ENCODE measurements at places on chromosomes 13 and 19.

- no peak for DNase-seq
These were observed 1.3 kb downstream of the CARM1 start for GRCh38 chr19:10872546-10873107.

DNA sequence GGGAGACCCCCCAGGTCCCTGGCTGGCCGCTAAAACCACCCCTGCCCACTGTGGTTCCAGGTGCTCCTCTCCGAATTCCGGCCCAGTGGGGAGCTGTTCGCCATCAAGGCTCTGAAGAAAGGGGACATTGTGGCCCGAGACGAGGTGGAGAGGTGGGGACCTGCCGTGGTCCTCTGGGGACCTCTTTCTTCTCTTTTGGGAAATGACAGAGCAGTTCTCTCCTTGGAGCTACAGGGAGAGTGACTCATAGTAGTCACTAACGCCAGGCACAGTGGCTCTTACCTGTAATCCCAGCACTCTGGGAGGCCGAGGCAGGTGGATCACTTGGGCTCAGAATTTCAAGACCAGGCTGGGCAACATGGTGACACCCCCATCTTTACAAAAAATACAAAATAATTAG, 7.3 kb downstream of the PTGER1 start:
- no peak for DNase-seq

DNA sequence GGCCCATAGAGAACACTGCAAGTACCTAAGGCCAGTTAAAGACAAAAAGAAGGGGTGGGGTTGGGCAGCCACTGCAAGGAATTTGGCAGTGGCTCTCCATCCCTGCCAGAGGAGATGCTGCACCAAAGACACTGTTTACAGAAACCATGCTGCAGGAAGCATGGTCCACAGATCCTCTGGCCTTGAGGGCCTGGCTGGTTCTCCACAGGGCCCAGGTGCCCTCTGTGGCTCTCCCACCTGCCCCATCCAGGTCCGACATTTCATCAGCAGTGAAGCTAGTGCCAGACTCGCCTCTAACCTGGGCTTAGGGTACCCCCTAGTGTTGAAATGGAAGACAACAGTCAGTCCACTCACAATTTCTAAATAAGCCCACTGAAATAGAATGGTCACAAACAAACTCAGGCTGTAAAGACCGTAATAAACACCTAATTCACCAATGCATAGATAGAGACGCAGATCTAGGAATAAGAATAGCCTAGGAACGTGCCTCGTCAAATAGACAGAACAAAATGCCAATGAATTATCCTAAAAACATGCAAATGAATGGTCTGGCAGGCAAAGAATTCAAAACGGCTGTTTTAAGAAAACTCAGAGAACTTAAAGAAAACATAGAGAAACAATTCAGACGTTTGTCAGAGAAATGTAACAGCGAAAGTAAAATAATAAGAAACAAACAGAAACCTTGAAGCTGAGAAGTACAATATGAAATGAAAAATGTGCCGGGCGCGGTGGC, 23.3 kb downstream of the LYPD4 start:
- DNase-seq: peak; percentile 66

- no peak for DNase-seq
These were observed 60.5 kb downstream of the ATP7B start for GRCh38 chr13:51950722-51951121.

DNA sequence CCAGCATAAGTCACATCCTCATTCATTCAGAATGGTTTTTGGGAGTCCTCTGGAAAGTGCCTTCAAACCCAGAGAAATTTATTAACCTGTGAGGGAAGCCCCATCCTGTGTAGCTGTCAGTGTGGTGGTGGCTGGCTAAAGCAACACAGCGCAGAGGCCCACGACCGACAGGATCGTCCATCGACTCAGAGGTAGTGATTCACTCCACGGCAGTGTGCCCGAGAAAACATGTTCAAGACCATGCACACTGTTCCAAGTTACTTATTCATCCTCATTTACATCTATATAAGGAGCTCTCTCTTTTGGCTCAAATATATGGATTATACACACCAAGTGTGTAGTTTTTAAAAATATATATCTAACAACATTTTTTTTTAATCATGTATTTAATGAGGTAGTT, 96.3 kb upstream of the SLC15A1 start:
- no peak for DNase-seq

DNA sequence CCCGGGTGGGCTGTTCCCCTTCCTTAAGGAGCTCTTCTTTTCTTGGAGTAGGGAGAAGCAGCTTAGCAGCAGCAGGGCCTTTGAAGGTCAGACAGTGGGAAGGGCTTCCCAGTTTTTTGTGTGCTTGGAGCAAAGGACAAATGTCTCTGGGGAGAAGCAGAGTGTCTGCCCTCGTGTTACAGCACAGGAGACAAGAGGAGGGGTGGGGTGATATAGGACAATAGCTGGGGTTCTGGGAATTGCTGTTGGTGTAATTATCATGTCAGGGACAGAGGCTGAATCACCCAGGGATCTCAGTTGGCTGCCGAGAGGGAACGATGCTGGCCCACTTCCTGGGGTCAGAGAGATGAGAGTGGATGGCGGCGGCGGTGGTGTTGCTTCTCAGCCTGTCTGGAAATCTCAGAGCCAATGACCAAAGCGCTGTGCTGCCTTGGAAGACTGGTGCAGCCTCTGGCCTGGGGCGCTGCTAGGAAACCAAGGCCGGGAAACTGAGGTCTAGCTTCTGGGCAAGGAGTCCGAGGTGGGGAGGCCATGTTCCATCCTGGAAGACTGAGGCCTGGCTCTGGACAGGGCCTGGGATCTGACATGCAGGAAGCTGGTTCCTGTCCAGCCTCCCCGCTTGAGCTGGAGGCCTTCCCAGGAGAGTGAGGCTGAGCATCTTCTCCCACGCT, 1.2 kb downstream of the INAFM1 start:
- DNase-seq: no peak

GRCh38 chr19:41753936-41754529, 1.3 kb upstream of the CEACAM6 start:
- no peak for DNase-seq

- DNase-seq: no peak
These were observed 37.8 kb downstream of the SMARCA4 start for GRCh38 chr19:10998666-10999065.

Measured in NCI-H510A (cell line).